ENCODE measurements at places on chromosomes 12 and 14.

DNA sequence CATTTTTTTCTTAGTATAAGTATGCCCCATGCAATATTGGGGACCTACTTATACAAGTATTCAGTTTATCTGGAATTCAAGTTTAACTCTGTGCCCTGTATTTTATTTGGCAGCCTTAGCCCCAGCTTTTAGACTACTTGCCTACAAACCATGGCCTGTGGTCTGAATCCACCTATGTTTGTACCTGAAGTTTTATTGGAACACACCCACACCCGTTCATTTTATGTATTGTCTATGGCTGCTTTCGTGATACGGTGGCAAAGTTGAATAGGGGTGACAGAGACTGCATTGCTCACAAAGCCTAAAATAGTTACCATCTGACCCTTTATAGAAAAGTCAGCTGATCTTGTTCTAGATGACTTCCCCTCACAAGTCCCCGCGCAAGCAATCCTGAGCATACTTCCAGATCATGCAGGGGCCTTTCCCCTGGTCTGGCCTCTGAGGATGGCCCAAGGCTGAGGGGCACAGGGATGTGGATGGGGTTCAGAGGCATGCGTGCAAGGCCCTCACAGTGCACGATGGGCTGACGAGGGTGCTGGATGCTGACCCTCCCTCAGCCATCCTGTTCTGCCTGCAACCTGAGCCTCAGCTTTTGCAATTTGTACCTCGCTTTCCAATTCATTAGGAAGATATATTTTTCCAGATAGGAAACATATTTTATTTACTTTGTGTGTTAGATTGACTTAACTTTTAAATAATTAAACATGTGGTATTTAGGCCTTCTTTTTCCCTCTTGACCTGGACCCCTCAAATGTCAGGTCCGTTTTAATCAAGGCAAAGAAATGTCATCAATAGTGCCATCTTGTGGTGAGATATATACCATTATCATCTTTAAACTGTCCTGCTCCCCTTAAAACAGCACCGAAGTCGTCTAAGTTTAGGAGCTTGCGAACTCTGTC, 527.3 kb upstream of the CCDC196 start:
- DNase-seq: no peak

- no peak for DNase-seq
Measured at GRCh38 chr12:120818416-120818815, 85.7 kb downstream of the SPPL3 start.

GRCh38 chr14:103569408-103569807, 6.6 kb downstream of the COA8 start:
- no peak for DNase-seq

DNA sequence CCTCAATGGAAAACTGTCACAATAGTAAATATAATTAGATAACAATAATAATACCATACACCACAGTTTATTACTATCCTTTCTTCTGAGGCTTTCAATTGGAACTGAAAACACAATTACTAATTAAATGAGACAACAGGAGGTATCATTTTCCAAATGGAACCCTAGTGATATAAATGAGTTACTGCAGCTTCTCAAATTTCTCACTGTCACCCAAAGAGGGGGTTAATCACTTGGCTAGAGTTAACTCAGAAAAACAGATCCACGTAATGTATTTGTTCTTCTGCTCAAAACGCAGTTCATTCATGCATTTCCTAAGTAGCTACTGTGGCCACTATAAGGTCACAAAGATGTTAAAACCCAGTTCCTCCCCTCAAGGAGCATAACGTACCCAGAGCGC, 120.9 kb upstream of the FOXN3 start:
- no peak for DNase-seq

- DNase-seq: no peak
Measured at GRCh38 chr12:48933664-48934311, 8.5 kb upstream of the FKBP11 start.

Data from HFF-Myc (cell line).